AG04450 (cell line): ENCODE measurements at places on chromosomes 5 and 9.
A peak's percentile ranks its signal among the peaks of the same experiment; 100 is the strongest.

- no peak for DNase-seq
Observed at GRCh38 chr5:102762562-102763227, 7.6 kb downstream of the PAM start.

DNA sequence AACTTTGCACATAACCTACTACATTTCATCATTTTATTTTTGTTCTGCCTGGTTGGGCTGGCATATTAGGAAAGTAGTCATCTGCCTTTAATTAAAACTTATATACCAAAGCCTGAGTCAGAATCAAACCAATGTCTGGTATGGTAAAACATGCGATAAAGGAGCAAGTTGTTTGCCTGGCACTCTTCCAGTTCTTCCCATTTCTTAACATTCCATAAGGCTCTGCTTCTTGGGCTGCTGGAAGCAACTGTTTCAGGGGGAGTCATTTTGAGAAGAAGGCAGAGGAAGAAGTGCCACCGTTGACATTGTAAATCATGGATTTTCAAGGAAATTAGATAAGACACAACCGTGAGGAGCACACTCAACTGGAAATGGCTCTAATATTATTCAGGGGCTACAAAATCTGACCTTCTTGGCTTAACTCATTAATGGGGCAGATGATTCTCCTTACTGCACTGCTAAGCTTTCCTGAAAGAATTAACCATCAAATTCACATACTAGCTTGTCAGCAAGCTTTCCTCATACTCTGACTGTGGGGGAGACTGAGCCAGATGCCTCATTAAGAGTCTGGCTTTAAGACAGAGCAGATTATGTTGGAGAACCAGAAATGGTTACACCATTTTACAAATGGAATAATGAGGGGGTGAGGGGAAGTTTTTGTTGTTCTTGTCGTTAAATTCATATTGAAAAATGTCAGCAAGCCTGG lies 391.0 kb downstream of the TMEM232 start:
- peak; percentile 1 for DNase-seq

DNA sequence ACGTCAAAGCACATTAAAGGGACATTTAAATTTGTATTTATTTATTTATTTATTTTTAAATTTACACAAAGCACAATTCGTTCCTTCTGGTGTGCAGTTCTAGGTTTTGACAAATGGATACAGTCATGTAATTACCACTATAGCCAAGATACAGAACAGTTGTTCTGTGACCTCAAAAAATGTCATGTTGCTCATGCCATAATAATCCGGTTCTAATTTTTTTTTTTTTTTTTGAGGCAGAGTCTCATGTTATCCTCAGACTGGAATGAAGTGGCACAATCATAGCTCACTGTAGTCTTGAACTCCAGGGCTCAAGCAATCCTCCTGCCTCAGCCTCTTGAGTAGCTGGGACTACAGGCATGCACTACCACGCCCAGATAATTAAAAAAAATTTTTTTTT lies 7.8 kb downstream of the IGFBPL1 start:
- no peak for DNase-seq

- no peak for DNase-seq
Observed at GRCh38 chr5:107567901-107568671, 102.7 kb downstream of the EFNA5 start.

GRCh38 chr5:33594006-33594405 lies 153.2 kb downstream of the TARS1 start:
- DNase-seq, result no peak

DNA sequence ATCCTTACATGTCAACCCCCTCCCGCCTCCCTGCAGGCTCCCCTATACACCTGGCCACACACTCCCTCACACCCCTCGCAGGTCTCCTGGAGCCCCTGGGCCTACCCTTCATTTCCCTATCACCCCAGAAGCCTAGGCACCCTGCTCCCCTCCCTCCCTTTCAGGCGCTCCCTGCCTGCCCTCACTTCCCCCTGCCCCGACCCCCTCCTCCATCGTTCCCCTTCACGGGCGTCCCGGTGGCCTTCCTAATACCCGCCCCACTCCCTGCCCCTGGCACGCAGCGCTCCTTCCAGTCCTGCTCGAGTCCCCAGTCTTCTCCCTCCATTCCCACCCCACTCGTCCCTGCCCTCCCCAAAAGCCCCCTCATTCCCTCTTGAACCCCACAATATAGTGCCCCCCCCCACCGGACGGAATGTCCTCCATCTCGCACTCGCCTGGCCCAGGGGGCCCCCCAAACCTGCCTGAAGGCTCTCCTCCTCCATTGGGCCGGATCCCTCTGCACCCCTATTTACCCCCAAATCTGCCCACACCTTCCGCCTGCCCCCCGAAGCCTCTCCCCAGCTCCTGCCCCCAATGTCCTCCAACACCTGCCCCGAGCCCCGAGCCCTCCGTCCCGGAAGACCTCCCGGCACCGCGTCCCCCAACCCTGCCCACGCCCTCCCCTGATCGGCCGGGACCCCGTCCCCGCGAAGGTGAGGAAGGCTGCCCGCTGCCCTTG lies 746 bp downstream of the STRBP start:
- DNase-seq, result no peak

- no peak for DNase-seq
Observed at GRCh38 chr9:131588396-131588795, 43.1 kb downstream of the PRRT1B start.

DNA sequence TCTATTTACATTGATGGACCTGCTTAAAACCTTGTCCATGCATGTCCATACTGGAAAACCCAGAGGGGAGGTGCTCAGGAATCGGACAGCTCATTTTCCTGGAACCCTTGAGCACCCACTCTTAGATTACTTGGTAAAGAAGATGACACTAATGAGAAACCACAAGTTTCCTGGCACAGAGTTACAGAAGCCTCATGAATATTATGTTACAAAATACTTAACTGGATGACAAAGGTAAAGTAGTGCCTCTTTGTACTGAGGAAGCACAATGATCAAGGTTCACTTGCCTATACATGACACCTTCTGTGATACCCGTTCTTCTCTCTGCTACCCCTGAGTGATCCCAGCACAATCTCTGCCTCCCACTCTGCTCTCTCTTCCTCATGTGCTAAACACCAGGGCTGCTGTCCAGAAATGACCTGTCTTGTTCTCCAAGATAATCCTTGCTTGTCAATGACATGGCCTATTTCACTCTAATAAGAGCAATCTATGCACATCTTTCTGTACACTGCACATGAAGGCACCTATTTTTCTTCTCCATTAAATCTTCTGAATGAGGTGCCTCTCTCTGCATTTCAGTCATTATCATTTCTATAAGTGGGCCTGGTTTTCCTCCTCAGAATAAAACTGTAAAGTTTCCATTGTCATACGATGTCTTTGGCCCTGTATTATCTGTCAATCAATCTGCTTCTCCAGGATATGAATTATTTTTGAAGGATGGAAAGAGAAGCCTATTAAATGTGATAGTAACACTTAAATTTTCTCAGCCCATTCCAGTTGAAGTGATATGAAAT lies 684.0 kb upstream of the ACO1 start:
- DNase-seq, result no peak

DNA sequence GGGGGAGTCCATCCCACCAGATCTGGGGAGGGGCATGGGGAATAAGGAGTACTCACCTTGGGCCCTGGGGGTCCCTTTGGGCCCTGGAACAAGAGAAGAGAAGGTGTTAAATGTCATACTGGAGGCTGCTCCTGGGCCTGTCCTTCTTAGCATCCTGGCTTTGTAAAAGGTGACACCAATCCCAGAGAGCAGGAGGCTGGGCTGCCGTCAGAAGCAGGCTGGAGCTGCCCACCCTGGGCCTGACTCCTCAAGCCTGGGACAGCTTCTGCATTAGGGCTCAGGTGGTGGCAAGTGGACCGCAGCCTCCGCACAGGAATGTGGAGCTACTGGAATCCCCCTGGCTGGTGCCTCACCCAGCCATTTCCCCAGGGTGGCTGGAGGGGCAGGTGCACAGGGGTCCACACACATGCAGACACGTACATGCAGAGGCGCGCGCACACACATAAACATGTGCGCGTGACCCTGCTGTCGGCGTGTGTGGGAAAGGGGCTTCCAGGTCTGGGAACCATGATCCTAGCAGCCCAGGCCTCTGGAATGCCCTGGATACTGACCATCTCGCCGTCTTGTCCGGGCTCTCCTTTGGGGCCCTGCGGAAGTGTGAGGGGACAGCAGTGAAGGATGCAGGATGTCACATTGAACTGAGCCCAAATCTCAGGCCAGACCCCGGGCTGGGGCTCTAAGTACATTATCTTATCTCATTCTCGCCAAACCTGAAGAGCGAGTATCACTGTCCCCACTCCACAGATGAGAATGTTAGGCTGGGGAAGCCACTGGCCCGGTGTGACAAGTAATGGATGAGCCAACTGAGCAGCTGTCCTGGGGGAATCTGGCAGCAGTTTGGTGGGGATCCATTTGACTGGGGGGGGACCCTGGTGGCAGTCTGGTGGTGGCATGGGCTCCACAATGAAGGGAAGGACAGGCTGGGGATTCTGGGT lies 29.3 kb upstream of the PHYKPL start:
- no peak for DNase-seq

GRCh38 chr9:78618735-78619134 lies 321.8 kb downstream of the PSAT1 start:
- no peak for DNase-seq

DNA sequence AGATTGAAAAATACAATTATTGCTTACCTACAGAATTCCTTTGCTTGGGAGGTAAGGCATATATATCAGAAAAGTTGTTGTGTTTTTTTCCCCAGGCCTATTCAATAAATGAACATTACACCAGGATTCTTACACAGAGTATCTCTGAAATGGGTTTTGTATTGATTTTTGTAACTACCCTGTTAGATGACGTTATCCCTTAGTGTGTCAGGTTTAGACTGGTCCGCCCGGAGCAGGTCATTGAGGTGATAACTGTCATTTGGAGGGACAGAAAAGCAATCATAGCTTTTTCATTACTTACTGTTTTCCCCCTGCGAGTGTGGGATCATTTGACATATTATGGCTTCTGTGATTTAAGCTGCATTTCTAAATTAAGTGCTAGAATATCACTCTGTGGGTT lies 715.2 kb upstream of the ADAMTS16 start:
- DNase-seq, result no peak

DNA sequence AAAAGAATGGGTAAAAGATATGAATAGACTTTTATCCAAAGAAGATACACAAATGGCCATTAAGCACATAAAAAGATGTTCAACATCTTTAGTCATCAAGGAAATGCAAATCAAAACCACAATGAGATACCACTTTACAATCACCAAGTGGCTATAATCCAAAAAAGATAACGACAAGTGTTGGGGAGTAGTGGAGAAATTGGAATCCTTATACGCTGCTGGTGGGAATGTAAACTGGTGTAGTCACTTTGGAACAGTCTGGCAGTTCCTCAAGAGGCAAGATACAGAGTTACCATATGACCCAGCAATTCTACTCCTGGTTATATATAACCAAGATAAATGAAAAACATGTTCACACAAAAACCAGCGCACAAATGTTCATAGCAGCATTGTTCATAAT lies 234.9 kb downstream of the SPATA31D1 start:
- DNase-seq, result peak; percentile 11

DNA sequence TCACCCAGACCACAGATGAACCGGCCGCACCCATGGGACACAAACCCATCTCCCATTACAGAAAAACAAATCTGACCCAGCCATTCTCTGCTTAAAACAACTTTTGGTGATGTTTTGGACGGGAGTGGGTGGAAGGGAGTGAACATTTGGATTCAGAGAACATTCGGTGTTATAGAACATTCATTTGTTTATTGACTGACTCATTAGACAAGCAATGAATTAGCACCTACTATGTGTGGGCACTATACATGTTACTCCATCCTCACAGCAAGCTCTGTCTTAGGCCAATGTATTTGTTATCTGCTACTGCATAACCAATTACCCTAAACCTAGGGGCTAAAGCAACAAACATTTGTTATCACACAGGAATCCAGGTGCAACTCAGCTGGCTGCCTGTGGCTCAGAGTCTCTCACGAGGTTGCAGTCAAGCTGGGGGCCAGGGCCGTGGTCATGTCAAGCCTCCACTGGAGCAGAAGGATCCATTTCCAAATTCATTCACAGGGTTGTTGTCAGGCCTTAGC lies 5.1 kb upstream of the ERGIC1 start:
- DNase-seq, result no peak

- no peak for DNase-seq
Observed at GRCh38 chr9:33117306-33117705, 40.8 kb upstream of the SMU1 start.

GRCh38 chr5:16554110-16554509 lies 62.7 kb downstream of the RETREG1 start:
- no peak for DNase-seq

- no peak for DNase-seq
Observed at GRCh38 chr9:108052431-108053080, 563.0 kb upstream of the KLF4 start.

DNA sequence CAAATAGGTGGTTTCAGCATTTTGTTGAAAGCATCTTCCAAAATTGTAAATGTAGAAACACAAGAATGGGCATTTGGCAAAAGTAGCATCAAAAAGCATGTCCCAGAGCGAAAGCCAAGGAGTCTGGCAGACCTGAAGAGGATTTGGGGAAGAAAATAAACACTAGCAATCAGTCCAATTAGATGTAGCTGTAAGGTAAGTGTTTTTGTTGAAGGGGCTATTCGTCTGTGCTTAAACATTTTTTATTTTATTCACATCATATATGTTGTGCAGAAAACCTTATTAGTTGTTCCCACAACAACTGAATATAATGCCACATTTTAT lies 954.1 kb upstream of the COX7C start:
- DNase-seq, result no peak

DNA sequence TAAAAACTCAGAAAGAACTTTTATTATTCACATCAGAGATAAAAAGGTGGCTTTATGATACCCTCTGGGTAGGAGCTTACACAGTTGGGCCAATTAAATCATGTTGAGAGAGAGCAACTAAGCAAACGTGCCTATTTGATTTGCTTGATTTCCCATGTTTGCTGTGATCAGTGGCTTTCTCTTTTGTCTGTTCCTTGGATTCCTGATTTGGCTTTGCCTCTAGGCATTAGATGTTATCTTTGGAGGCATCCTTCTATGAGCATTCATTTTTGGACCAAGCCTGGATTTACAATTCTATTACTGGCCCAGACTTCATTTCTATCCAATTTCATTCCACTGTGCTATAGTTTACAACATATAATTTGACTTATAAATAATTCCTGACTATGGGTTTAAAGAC lies 35.9 kb downstream of the VCAN start:
- DNase-seq, result no peak

- no peak for DNase-seq
Observed at GRCh38 chr5:78726571-78726970, 78.0 kb upstream of the LHFPL2 start.

GRCh38 chr9:9299134-9299533 lies 1313.7 kb downstream of the PTPRD start:
- DNase-seq, result no peak

- DNase-seq, result no peak
Observed at GRCh38 chr9:126506361-126507317, 107.1 kb upstream of the LMX1B start.

- no peak for DNase-seq
Observed at GRCh38 chr5:1077491-1078020, 34.3 kb downstream of the SLC12A7 start.
